Stimulated activated CD4-positive, alpha-beta T cell treated with anti-CD3 and anti-CD28 coated beads, Interleukin-1b, Interleukin-23, amount 100 ng/mL, for 1 hour (primary cell): ENCODE measurements at places on chromosomes 4 and X.

GRCh38 chr4:188016754-188017153 is 21.2 kb downstream of the ZFP42 start:
- DNase-seq: no peak

GRCh38 chrX:124502166-124502565 is 155.8 kb downstream of the SH2D1A start:
- DNase-seq: no peak

DNA sequence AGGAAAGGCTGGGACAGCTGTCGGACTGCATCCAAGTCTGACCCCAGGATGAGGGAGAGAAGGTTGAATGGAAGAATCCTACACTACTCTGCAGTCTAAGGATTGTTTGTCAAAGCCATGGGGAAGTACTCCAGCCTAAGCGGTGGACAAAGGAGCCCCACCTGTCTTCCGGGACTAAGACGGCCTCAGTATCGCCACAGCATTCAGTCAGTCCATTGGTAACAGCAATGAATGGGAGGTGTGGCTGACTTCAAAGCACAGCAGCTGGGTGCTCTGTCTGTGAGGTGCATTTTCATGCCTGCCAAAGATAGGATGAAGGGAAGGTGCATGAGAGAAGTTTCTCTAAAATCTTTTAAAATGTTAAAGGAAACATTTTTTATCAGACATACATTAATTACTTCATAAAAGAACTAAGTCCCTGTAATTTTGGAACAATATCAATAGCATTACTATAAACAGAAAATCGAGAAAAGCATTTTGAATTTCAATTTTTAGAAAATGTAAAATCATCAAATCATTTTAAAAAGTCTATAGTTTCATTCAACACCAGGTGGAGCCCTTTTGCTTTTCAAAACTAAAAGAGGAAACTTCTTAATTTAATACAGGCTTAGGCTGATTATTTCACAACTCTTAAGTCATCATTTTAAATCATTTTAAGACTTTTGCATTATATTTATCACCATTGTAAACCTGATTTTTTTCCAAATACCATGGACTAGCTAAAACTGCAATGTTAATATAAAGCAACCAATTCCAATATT is 27.6 kb upstream of the INTU start:
- no peak for DNase-seq

GRCh38 chr4:168076989-168077725 is 15.2 kb upstream of the ANXA10 start:
- peak; percentile 9 for DNase-seq

GRCh38 chrX:66009231-66009845 is 30.5 kb downstream of the VSIG4 start:
- DNase-seq: no peak

GRCh38 chr4:121138039-121138825 is 25.9 kb downstream of the TNIP3 start:
- no peak for DNase-seq

- DNase-seq: no peak
Observed at GRCh38 chrX:1385253-1386223, 6.4 kb downstream of the SLC25A6 start.

GRCh38 chr4:138090150-138090917 is 151.8 kb downstream of the SLC7A11 start:
- DNase-seq: no peak

DNA sequence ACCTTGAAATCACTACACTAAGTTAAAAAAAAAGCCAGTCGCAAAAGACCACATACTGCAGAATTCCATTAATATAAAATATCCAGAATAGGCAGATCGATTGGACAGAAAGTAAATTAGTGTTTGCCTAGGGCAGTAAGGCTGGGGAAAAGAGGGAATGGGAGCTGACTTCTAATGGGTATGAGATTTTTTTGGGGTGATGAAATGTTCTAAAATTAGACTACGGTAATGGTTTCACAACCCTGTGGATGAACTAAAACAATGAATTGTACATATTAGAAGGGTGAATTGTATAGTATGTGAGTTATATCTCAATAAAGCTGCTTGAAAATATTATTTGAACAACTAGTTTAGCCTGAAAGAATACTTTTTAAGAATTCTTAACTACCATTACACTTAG is 6.7 kb upstream of the GPRIN3 start:
- no peak for DNase-seq

- no peak for DNase-seq
Observed at GRCh38 chrX:150060406-150060805, 122.1 kb upstream of the EOLA2 start.

DNA sequence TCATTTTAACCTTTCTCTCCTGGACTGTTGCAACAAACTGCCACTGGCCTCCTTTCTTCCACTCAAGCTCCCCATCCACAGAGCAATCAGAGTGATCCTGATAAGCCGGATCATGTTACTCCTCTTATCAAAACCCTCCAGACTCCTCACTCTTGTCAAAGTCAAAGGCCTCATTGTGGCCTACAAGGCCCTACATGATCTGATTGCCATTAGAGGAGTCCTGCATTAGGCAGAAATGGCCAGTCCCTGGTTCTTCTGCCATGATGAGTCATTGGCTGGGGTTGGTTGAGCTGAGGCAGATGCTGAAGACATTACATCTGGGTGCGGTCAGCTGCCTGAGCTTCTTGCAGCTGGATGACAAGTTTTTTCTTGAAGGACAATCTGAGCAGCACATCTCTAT is 32.7 kb upstream of the CASK start:
- no peak for DNase-seq

DNA sequence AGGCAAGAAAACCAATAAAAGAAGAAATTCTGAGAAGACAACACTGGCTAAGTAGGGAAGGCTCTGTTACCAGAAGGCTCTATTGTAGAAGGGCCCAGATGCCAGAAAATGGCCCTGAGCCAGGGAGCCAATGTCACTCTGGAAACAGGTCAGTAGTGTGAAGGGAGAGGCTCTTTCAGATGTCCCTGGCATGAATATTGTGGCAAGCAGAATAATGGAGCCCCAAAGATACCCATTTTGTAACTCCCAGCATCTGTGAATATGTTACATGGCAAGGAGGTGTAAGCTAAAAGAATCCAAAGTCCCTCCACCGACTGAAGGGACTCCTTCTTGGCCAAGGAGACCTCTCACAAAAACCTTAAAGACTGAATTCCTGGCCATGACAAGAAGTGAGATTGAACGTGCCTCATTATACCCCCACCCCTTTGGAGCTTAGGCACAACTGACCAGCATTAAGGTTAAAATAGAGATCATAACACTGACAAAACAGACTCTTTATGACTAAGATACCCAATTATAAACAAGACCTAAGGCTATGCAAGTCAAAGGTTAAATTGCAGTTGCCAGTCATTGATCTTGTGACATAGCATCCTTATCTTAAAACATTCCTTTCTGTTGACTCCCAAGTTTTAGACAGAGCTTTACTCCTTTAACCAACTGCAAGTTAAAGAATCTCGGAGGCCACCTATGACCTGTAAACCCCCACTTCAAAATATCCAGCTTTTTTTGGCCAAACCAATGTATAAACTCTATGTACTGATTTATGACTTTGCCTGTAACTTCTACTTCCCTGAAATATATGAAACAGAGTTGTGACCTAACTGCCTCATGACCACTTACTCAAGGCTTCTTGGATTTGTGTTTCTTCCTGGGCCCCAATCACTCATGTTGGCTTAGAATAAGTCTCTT is 42.2 kb upstream of the SMIM10 start:
- no peak for DNase-seq

DNA sequence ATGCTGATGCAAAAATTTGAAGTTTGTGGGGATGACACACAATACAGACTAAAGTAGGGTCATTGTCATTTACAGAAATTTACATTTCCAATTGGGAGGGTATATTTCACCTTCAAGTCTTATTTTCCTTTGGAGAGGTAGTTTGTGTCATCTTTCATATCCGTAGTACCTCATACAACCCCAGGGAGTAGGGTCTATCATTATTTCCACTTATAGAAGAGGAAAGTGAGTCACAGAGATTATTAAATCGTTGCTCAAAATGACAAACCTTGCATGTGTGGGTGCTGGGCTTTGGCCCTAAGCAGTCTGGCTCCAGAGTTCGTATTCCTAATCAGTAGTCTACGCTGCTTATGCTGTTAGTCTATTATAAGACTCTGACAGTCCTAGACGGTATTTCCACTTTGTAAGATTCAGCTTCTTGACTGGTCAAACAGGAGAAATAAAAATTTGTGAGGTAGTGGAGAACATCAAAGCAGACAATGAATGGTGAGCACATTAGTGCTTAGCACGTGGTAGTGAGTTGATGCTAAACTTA is 516.5 kb downstream of the PCDH7 start:
- no peak for DNase-seq

DNA sequence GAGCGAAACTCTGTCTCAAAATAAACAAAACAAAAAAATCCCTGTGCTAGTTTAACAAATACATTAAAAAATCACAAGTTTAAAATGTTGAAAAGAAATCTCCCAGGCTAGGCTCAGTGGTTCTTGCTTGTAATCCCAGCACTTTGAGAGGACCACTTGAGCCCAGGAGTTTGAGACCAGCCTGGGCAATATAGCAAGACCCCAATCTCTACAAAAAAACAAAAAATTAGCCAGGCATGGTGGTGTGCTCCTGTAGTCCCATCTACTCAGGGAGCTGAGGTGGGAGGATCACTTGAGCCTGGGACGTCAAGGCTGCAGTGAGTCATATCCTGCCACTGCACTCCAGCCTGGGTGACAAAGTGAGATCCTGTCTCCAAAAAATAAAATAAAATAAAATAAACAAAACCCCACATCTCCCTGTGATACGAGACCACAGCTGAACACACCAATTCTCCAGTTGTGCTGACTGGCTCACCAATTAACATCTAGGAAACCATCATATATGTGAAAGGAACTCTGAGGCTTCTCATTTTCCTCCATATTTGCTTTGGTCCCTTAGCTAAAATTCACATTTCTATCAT is 7.3 kb downstream of the RPS4X start:
- no peak for DNase-seq

- DNase-seq: no peak
Observed at GRCh38 chr4:98584265-98584664, 74.1 kb downstream of the TSPAN5 start.

GRCh38 chr4:105234582-105234981 is 87.9 kb downstream of the TET2 start:
- no peak for DNase-seq

DNA sequence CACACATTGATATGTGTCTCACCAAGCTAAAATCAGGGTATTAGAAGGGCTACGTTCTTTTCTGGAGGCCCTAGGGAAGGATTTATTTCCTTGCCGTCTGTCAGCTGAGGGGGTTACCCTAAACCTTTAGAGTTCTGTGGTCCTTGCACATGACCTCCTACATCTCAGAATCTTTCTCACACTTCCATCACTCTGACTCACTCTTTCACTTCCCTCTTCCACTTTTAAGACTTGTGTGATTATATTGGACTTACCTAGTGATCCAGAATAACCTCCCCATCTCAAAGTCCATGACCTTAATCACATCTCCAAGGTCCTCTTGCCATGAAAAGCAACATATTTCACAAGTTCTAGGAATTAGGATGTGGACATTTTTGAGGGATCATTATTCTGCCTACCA is 53.6 kb upstream of the FUNDC1 start:
- no peak for DNase-seq

- DNase-seq: no peak
Observed at GRCh38 chrX:9151772-9152307, 117.9 kb upstream of the FAM9B start.

DNA sequence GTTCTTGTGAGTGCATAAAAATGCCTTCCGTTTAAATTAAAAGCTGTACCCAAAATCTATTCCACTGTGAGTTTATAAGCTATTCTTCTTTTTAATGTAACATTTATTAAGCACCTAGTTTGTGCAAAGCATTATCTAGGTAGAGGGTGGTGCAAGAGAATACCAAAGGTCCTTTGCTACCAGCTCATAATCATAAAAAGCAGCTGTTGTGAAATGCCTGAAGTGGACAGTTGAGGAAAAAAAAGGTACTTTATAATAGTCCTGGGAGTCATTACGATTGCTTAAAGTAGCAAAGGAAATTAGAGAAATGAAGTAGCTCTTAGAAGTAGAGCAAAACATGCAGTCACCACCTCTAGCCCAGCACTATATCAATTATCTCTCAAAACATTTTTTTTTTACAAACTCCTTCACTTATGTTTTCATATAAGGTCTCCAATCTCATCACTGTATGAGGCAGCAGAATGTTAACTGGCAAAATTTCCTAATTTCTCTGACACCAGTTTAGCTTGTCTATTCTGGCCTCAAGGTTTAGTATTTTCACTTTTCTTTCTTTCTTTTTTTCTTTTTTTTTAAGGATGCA is 2.1 kb downstream of the MBNL3 start:
- DNase-seq: no peak

- DNase-seq: no peak
Observed at GRCh38 chr4:183422962-183423631, 21.3 kb upstream of the CDKN2AIP start.

DNA sequence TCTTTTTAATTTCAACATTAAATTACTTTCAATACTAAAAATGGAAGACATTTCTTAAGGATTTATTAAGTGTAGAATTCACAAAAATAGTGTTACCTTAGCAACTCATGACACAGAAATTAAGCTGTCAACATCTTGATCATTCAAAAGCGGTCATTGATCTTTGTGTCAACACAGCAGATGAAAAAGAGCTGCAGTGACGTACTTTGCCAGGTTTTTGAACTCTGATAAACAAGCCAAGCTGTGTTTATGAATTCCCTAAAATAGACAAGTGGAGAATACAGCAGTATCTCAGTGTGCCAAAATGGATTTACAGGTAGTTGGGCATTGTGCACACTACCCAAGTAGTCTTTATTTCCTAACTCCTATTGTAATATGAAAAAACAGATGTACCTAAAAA is 1141.8 kb upstream of the PCDH7 start:
- DNase-seq: no peak

DNA sequence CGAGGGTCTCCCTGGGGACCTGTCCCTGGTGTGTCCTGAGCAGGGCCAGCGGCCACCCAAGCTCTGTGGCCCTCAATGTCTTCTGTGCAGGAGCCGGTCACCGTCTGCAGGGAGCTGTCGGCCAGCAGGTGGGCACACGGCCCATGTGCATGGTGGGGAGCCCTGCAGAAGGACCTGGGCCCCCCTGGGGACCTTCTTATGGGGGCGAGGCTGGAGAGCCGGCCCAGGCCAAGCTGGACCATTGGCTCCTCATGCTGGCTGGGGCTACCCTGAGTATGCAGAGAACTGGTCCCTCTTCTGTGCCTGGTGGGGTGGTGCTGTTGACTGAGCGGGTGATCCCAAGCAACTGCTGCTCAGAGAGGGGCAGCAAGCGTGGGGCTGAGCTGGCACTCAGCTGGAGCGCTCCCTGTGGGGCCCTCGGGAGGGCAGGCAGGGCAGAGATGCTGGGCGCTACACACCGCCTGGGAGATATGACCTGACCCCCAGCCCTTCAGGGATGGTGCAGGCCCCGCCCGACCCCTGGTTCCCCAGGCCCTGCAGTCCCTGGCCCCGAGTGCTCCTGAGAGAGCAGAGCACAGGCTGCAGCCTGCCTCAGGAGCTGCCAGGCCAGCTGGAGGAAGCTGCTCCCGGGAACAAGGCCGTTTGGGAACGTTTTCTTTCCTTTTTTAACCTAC is 14.8 kb downstream of the NAT8L start:
- DNase-seq: no peak

- no peak for DNase-seq
Observed at GRCh38 chr4:156493858-156494257, 477.7 kb downstream of the PDGFC start.
